ENCODE measurements at places on chromosomes 16 and 17. TPM values are rescaled to one million over a fixed set of nuclear protein-coding genes. Genes with fewer than 3 reads are reported as not detected.

The CDR2 gene
- total RNA-seq: 10.7 TPM

The CHMP6 gene
- total RNA-seq: 24.4 TPM

The FNDC8 gene
- total RNA-seq: not detected

The KRT24 gene
- not detected for total RNA-seq

The METTL26 gene
- 85.4 TPM for total RNA-seq

The UMOD gene
- total RNA-seq: not detected

The CNGB1 gene
- total RNA-seq: not detected

The FKBP10 gene
- total RNA-seq: 12.6 TPM
